ENCODE measurements at places on chromosomes 12 and 14. TPM values are rescaled to one million over a fixed set of nuclear protein-coding genes. Genes with fewer than 3 reads are reported as not detected.
A peak's percentile ranks its signal among the peaks of the same experiment; 100 is the strongest.

DNA sequence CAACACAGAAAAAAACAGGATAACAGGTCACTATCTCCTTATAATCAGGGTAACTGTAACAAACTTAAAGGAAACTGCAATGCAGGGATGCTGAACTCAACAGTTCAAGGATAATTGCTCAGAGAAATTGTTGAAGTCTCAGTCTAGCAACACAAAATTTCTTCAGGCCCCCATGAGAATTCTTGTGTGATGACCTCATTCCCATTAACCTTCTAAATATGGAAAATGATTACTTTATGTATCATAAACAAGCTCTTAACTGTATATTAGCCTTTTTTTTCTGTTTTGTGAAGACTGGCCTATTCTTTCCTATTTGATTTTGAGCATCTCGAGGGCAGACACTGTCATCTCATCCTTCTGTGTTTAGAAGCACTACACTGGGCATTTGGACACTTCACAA, 47.1 kb downstream of the IGF1 start:
- DNase-seq: no peak

- no peak for DNase-seq
Observed at GRCh38 chr12:26918321-26919215, 19.2 kb downstream of the INTS13 start.

- no peak for DNase-seq
Observed at GRCh38 chr14:65003394-65003793, 16.7 kb downstream of the FNTB start.

- peak; percentile 81 for DNase-seq
Observed at GRCh38 chr12:51678086-51678724, 87.2 kb downstream of the SCN8A start.

GRCh38 chr14:94571950-94572349, 9.3 kb upstream of the SERPINA5 start:
- DNase-seq: no peak

PTGDR gene
- not detected for total RNA-seq

DNA sequence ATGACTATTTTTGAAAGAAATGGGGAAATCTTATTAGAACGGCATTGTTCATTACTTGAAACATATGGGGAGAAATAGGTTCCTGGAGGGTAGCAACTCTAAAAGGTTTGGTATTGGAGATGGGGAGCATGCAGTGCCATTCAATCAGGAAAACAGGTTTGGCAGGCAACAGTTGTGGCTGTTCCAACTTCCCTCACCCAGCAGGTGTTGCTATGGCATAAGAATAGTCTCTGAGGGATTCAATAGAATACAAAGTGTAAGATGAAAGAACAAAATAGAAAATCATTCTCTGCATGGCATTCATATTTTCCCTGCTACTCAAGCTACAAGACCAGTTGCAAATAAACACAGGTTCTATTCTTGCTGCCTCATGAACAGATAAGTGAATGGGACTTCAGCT, 393.3 kb upstream of the RPL10L start:
- peak; percentile 62 for DNase-seq

Measured in SK-MEL-5 (cell line).